Regular cardiac myocyte (primary cell): ENCODE measurements at places on chromosomes 11 and 22. TPM values are rescaled to one million over a fixed set of nuclear protein-coding genes. Genes with fewer than 3 reads are reported as not detected.

ARHGAP42 gene
- total RNA-seq, result 13.0 and 16.1 TPM in 2 replicates

SLC1A2 gene
- 3.1 and 5.4 TPM in 2 replicates for total RNA-seq

KCNA4 gene
- total RNA-seq, result under 0.01 TPM in 1 of 2 replicates, not detected in the other

CHADL gene
- total RNA-seq, result 0.96 and 1.4 TPM in 2 replicates

STX5 gene
- total RNA-seq, result 27.6 and 39.3 TPM in 2 replicates

RAB30 gene
- 10.5 and 17.5 TPM in 2 replicates for total RNA-seq

APOL4 gene
- total RNA-seq, result 0.38 and 1.4 TPM in 2 replicates

OR8G5 gene
- not detected in 2 replicates for total RNA-seq

XRCC6 gene
- 264 and 453 TPM in 2 replicates for total RNA-seq

WNT11 gene
- total RNA-seq, result 0.19 and 0.85 TPM in 2 replicates

OR10A6 gene
- total RNA-seq, result under 0.01 TPM in 2 replicates

NXPE2 gene
- total RNA-seq, result not detected in 2 replicates

CD3E gene
- total RNA-seq, result not detected in 2 replicates

DEFB131B gene
- not detected in 2 replicates for total RNA-seq

ISX gene
- total RNA-seq, result not detected in 2 replicates

OR52E1 gene
- total RNA-seq, result not detected in 2 replicates

MAJIN gene
- not detected in 2 replicates for total RNA-seq

ANO5 gene
- total RNA-seq, result under 0.01 TPM in 1 of 2 replicates, not detected in the other

TRIM48 gene
- total RNA-seq, result not detected in 2 replicates

GAS2 gene
- 2.3 and 3.4 TPM in 2 replicates for total RNA-seq
